ENCODE measurements at places on chromosomes 2 and 18. TPM values are rescaled to one million over a fixed set of nuclear protein-coding genes. Genes with fewer than 3 reads are reported as not detected.

DNA sequence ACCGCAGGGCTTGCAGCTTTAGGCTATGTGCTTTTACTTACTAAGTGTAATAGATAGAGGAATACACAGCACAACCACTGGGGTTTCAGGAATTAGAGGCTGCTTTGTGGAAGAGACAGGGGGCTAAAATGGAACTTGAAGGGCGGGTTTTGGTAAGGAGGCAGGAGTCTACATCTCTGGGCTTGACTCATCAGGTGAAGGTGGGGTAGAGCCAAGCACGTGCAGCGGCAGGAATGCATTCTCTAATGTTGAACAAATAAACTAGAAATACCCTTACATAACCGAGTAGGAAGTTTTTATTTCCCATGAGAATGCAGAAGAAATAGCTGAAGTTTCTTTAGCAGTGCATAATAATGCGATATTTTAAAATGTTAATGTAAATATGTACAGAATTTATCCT is 673.8 kb upstream of the SALL3 start:
- H3K27ac ChIP-seq, result no peak overlapping the region
- no peaks in the 10 kb centered on the region for H3K36me3 ChIP-seq
- no peak for DNase-seq

GRCh38 chr2:95262896-95263542 is 11.2 kb upstream of the PROM2 start:
- H3K27me3 ChIP-seq, result no peaks in the 10 kb centered on the region
- no peak overlapping the region for H3K27ac ChIP-seq
- no peak overlapping the region for H3K4me3 ChIP-seq
- no peaks in the 10 kb centered on the region for H3K4me1 ChIP-seq
- no peaks in the 10 kb centered on the region for H3K36me3 ChIP-seq

- no peaks in the 10 kb centered on the region for H3K4me1 ChIP-seq
- H3K27me3 ChIP-seq, result no peaks in the 10 kb centered on the region
- no peak overlapping the region for H3K27ac ChIP-seq
- no peak overlapping the region for H3K4me3 ChIP-seq
- DNase-seq, result no peak
- H3K36me3 ChIP-seq, result no peaks in the 10 kb centered on the region
These were observed 1011.8 kb upstream of the CDH2 start for GRCh38 chr18:29188760-29189159.

GRCh38 chr2:215594766-215595165 is 158.9 kb upstream of the FN1 start:
- no peak overlapping the region for H3K27ac ChIP-seq
- no peaks in the 10 kb centered on the region for H3K36me3 ChIP-seq
- no peaks in the 10 kb centered on the region for H3K27me3 ChIP-seq
- no peak overlapping the region for H3K4me3 ChIP-seq

DNA sequence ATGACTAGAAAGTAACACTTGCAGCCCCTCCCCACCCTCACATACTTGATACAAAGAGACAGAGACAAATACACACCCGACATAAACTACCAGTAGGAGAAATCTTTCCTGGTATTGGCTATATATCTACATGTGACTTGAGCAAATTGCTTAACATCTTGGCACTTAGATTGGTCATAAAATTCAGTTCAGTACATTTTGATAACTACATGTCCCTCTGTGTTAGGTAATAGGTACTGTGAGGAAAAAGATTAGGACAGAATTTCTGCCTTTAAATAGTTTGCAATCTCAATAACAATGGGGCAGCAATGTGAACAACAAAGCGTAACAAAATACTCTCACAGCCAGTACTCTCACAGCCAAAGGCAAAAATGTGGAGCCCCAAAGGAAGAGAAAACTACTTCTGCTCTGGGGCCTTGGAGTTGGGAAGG is 670.0 kb upstream of the ACVR2A start:
- no peaks in the 10 kb centered on the region for H3K27me3 ChIP-seq
- H3K27ac ChIP-seq, result no peak overlapping the region
- H3K36me3 ChIP-seq, result no peaks in the 10 kb centered on the region
- H3K4me3 ChIP-seq, result no peak overlapping the region
- no peak for DNase-seq
- H3K4me1 ChIP-seq, result no peaks in the 10 kb centered on the region

- no peak for DNase-seq
- H3K27me3 ChIP-seq, result no peaks in the 10 kb centered on the region
- H3K36me3 ChIP-seq, result no peaks in the 10 kb centered on the region
- H3K27ac ChIP-seq, result no peak overlapping the region
- no peak overlapping the region for H3K4me3 ChIP-seq
- H3K4me1 ChIP-seq, result peaks cover 37% of the 10 kb centered on the region
These were observed 409.7 kb upstream of the PIK3C3 start for GRCh38 chr18:41545091-41545888.

DNA sequence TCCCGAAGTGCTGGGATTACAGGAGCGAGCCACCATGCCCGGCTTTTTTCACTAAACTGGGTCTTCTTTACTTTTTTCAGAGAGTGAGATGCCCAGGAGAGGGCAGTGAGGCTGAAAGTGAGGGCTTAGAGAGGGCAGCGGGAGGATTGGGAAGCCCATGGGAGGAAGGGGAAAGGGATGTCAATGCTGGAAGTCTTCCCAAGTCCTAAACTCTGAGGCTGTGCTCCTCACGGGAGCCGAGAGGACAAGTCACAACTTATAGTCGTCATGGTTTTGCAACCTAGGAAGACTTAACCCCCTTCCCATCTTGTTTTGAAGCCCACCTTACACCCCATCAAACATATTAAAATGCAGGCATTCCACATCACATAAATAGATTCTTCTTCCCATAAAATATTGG is 15.1 kb upstream of the MEP1B start:
- DNase-seq, result no peak
- H3K27me3 ChIP-seq, result no peaks in the 10 kb centered on the region
- H3K4me3 ChIP-seq, result no peak overlapping the region
- no peaks in the 10 kb centered on the region for H3K4me1 ChIP-seq
- no peaks in the 10 kb centered on the region for H3K36me3 ChIP-seq

GRCh38 chr2:54641988-54642387 is 81.5 kb upstream of the EML6 start:
- no peak for DNase-seq
- H3K4me3 ChIP-seq, result no peak overlapping the region
- H3K36me3 ChIP-seq, result peaks cover 88% of the 10 kb centered on the region
- peaks cover 7% of the 10 kb centered on the region for H3K4me1 ChIP-seq

GRCh38 chr2:134135793-134136192 is 118.1 kb upstream of the MGAT5 start:
- no peak overlapping the region for H3K4me3 ChIP-seq
- no peaks in the 10 kb centered on the region for H3K27me3 ChIP-seq
- DNase-seq, result no peak
- no peaks in the 10 kb centered on the region for H3K36me3 ChIP-seq

- no peaks in the 10 kb centered on the region for H3K36me3 ChIP-seq
- no peak overlapping the region for H3K27ac ChIP-seq
- no peaks in the 10 kb centered on the region for H3K4me1 ChIP-seq
- no peak for DNase-seq
These were observed 195.5 kb downstream of the ANKRD30BL start for GRCh38 chr2:131966256-131966655.

Gene G6PC2
- not detected for total RNA-seq

Gene CENPA
- 1.9 TPM for total RNA-seq

Gene INPP5D
- 6.8 TPM for total RNA-seq

Gene ABCG5
- total RNA-seq, result not detected

Gene SP3
- total RNA-seq, result 164 TPM

Gene KCNE4
- total RNA-seq, result 0.21 TPM

All from cardiac muscle cell (in vitro differentiated cells and primary cell).